HEK293T (cell line): ENCODE measurements at places on chromosomes 3 and 15.

DNA sequence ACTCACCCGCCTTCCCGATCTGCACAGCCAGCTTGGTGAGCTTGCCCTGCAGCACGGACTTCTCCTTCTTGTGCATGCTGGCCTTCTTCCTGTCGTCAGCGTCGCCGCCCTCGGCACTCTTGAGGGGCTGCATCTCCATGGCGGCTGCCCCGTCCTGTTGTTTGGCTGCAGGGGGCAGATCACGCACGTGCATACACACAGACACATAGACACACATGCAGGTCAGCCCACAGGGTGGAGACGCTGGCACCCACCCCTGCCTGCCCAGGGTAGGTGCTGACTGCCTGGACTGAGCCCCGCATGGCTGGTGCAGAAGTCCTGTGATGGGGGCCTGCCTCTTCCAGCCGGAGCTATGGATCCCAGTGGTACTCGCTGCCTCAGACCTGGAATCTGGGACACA lies 57.3 kb upstream of the SEC13 start:
- no peak for DNase-seq

GRCh38 chr3:37996785-37997301 lies 6.3 kb downstream of the VILL start:
- peak; percentile 81 for DNase-seq

DNA sequence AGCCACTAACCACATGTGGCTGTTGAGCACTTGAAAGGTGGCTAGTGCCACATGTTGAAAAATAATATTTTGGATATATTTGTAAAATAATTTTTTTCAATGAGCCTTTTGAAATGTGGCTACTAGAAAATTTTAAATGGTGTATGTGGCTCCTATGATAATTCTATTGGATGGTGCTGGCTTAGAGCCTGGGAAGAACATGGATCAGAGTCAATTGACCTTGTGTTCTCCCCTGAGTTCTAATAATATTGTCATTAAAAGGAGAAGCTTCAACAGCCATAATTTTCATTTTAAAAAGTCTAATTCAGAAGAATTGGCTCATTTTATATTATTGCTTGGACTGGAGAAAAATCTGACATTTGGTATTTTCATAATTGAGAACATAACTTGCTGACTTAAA lies 167.3 kb downstream of the LPP start:
- no peak for DNase-seq

DNA sequence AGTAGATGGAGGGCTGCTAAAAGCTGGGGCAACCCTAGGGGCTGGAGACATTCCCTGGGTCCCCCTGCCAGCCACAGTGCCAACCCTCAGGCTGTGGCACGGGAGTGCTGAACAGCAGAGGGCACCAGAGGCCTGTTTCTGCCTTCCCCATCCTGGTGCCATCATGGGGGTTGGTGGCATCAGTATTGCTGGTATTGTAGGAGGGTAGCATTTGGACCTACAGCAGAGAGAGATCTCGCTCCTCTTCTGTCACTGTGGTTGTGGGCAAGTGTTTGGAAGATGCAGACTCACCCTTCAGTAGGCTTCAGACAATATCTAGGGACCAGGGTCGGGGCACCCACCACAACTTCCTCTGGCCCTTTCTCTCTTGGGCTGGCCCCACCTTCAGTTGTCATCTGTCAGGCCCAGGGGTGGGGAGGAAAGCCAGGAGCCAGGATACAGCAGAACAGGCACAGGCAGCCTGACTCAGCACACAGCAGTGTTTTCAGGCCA lies 123.5 kb downstream of the RPLP1 start:
- no peak for DNase-seq
